NCI-H524 treated with DMSO at 0.1 percent for 48 hours (cell line): ENCODE measurements at places on chromosomes 7 and 10.

DNA sequence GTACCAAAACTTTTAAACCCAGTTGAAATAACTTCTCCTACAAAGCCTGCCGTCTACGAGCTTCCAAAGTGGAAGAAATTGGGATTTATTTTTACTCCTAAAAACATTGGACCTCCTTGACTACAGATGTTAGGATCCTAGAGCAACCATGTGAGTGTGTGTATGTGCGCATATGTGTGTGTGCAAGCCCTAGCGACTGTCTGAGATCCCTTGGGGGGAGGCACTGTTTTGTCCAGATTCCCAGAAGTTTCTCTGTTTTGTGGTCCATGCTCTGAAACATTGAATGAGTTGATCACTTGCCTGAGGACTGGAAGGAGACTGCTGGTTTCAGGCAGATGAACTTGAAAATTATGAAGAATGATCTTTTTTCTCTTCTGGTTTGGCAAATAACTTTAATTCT is 312.3 kb upstream of the ZNF32 start:
- DNase-seq, result no peak

GRCh38 chr10:70890917-70891431 is 2.6 kb upstream of the PCBD1 start:
- DNase-seq, result no peak

DNA sequence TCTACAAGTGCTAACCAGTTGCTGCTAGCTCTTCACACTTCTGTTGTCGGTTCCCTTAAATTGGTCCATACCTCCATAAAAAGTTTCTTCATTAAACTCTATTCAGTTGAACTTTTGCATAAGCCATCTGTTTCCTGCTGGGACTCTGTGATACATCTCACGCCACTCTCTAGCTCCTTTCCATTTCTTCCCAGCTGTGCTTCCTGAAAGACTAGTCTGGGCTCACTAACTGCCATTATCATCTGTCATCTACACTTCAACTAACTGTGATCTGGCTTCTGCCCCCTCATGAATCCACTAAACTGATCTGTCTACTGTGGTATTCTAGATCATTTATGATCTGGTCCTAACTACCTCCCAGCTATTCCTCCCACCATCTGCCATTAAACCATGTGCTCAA is 78.3 kb downstream of the ELAPOR2 start:
- no peak for DNase-seq

GRCh38 chr10:117350909-117351308 is 24.3 kb downstream of the PDZD8 start:
- DNase-seq, result no peak

DNA sequence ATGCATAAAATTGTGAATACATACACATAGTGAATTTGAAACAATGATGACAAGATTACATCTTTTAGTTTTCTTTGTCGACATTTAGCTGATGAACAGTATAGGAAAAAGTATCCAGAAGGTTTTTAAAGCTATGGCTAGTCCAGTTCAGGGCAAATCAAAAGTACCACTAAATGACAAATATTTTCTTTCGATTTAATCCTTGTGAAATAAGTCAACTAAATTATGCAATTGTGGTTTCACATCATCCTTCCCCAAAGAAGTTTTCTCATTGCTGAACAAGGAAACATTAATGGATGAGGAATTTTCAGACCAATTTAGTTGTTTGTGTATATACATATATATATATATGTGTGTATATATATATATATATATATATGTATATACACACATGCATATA is 774.0 kb downstream of the DNAJB9 start:
- DNase-seq, result no peak

GRCh38 chr7:1439373-1440363 is 19.6 kb downstream of the MICALL2 start:
- no peak for DNase-seq

DNA sequence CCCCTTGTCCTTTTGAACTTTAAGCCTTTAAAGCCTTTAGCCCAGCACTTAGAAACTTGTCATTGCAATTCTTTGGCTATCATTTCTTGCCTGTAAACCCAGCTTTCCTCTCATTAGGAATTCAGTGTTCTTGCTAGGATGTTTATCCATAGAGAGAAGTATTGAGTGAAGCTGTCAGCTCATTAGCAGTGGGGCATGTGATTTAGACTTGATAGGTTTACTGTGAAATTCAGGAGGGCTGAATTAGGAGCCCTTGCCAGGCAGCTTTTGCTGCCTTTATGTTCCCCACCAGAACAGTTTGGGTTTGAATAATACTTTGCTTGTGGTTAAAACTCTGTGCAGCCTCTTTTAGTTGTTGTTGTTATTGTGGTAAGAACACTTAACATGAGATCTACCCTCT is 39.5 kb downstream of the LHFPL3 start:
- no peak for DNase-seq

GRCh38 chr10:10871352-10871751 is 146.3 kb upstream of the CELF2 start:
- DNase-seq, result no peak

GRCh38 chr10:45422207-45422865 is 48.3 kb downstream of the ALOX5 start:
- DNase-seq, result peak; percentile 36

DNA sequence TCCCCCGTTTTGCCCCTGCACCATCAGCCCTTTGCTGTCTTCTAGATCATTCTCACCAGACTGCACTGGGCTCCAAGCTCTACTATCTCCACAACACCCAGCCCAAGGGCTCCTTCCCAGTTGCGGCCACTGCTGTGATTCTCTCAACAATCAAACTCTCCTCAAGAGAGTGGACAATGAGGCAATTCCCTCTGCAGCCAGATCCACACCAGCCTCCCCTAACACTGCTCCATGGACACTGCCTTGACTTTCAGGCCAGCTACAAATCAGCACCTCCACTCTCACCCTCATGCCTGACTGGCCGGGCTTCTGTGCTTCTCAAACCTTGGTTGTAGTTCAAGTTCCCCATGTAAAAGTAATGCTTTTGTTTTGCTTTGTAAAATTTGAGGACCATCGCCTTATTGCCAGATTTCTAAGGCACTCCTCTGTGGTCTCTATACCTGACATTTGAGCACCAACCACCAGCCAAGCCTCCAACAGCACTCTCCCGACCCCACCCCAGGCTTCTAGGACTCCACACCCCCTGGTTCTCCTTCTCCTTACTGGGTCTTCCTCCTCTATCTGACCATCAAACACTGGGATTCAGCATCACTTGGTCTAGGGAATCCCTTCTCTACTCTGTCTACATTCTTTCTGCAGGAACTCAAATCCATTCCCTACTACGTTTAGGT is 45.4 kb downstream of the PPIF start:
- no peak for DNase-seq

DNA sequence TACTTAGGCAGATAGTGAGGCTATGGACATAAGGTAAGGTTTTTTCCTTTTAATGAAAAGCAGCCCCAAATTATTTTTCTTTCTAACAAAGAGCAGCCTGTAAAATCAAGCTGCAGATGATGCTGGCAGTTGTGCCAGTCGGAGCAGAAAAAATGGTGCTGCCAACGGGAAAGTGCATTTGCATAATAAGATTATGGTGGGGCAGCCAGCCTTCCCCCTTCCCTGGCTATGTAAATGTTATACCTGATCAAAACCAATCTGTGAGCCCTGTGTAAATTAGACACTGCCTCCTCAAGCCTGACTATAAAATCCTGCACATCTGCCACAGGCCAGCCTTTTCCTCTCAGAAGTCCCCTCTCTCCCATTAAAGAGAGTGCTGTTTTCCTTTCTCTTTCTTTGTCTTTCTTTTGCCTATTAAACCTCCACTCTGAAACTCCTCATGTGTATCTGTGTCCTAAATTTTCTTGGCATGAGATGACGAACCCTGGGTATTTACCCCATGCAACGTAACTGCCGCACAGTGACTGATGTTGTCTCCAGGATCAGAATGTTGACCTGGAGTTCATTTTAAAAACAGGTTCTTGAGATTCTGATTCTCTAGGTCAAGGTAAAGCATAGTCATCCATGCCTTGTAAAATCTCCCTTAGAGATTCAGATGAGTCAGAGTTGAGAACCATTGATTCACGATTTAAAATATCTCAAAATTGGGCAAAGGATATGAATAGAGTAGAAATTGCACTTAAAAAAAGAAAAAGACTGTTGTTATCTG is 167.3 kb upstream of the C1GALT1 start:
- peak; percentile 82 for DNase-seq

GRCh38 chr10:132785723-132786475 is at the start of gene NKX6-2:
Gene NKX6-2, minus strand, starts transcription at chr10:132786147. Its CDS starts 199 bp downstream, at chr10:132785948.
- DNase-seq, result no peak

DNA sequence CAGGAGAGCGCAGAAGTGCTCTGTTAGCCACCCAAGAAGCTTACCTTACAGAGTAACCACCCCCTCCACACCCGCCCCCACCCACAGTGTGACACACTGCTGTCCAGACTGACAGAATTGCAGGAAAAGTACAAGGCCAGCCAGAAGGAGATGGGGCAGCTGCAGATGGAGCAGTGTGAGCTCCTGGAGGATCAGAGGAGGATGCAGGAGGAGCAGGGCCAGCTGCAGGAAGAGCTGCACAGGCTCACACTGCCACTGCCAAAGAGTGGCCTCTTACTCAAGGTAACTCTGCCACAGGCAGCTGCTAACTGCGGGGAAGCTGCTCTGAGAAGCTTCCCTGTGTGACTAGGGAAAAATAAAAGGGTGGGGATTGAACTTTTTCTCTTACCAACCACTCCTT is 17.6 kb downstream of the CCDC136 start:
- no peak for DNase-seq

GRCh38 chr10:59285073-59285472 is 77.3 kb downstream of the FAM13C start:
- no peak for DNase-seq
